ENCODE measurements at places on chromosomes 12 and 14.

GRCh38 chr14:20791597-20791996, 10.5 kb downstream of the RNASE6 start:
- no peak for DNase-seq

DNA sequence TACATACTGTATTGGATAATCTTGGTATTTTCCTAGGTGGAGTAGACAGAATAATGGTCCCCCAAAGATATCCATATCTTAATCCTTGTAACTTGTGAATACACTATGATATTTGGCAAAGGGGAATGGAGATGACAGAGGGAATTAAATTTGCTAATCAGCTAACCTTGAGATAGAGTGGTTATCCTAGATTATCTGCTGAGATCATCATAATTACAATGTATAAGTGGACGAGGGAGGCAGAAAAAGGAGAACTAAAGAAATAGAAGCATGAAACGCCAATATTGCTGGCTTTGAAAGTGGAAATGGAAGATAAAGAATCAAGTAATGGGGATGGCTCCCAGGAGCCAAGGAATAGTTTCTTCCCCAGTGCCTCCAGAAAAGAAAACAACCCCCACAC, 398.7 kb downstream of the NOVA1 start:
- no peak for DNase-seq

DNA sequence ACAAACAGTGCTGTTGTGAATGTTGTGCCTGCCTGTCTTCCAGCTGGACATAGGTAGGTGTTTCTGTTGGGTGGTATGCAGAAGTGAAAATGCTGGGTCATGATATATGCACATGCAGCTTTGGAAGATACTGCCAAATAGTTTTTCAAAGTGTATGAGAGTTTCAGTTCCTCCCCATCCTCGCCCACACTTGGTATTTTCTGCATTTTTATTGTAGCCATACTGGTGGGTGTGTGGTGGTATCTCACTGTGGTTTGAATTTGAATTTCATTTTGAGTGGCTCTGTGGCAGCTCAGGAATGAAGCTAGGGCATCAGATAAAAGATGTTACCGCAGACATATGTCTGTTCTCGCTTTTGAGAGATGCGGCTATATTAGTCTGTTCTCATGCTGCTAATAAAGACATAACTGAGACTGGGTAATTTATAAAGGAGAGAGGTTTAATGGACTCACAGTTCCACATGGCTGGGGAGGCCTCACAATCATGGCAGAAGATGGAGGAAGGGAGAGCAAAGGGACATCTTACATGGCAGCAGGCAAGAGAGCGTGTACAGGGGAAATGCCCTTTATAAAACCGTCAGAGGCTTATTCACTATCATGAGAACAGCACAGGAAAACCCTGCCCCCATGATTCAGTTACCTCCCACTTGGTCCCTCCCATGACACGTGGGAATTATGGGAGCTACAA, 183.1 kb downstream of the CAND1 start:
- no peak for DNase-seq

DNA sequence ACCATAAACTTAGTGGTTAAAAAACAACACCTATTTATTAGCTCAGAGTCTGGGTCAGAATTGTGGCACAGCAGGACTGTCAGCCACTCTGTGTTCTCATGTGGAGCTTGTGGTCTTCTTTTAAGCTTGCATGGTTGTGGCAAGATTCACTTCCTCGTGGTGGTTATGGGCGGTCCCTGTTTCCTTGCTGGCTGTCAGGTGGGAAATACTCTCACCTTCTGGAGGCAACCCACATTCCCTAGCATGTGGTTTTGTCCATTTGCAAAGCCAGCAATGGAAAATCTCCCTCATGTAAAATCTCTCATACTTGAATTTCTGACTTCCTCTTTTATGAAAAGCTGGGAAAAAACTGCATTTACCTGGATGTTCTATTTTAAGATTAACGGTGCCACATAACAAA, 229.8 kb downstream of the ALX1 start:
- no peak for DNase-seq

- DNase-seq: no peak
Observed at GRCh38 chr14:70897464-70897863, 9.8 kb upstream of the PCNX1 start.

GRCh38 chr12:89663577-89664357, 44.9 kb downstream of the ATP2B1 start:
- no peak for DNase-seq

GRCh38 chr14:63659726-63660125, 18.1 kb upstream of the WDR89 start:
- no peak for DNase-seq

- peak; percentile 43 for DNase-seq
Observed at GRCh38 chr12:53047221-53048032, 2.4 kb upstream of the TNS2 start.

- DNase-seq: no peak
Observed at GRCh38 chr12:124592481-124593160, 25.2 kb upstream of the NCOR2 start.

- DNase-seq: no peak
Observed at GRCh38 chr12:64082866-64083268, 139.2 kb downstream of the KICS2 start.

DNA sequence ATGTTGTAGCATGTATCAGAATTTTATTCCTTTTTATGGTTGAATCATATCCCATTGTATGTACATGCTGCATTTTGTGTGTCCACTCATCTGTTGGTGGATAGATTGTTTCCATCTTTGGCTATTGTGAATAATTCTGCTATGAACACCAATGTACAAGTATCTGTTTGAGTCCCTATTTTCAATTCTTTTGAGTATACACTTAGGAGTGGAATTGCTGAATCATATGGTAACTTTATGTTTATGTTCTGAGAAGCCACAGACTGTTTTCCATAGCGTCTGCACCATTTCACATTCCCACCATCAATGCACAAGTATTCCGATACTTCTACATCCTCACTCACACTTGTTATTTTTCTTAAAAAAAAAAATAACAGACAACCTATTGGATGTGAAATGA, 91.5 kb downstream of the ARF6 start:
- DNase-seq: no peak

GRCh38 chr14:99226687-99227086, 45.3 kb downstream of the BCL11B start:
- no peak for DNase-seq

- no peak for DNase-seq
Observed at GRCh38 chr12:24814379-24815113, 134.4 kb downstream of the BCAT1 start.

DNA sequence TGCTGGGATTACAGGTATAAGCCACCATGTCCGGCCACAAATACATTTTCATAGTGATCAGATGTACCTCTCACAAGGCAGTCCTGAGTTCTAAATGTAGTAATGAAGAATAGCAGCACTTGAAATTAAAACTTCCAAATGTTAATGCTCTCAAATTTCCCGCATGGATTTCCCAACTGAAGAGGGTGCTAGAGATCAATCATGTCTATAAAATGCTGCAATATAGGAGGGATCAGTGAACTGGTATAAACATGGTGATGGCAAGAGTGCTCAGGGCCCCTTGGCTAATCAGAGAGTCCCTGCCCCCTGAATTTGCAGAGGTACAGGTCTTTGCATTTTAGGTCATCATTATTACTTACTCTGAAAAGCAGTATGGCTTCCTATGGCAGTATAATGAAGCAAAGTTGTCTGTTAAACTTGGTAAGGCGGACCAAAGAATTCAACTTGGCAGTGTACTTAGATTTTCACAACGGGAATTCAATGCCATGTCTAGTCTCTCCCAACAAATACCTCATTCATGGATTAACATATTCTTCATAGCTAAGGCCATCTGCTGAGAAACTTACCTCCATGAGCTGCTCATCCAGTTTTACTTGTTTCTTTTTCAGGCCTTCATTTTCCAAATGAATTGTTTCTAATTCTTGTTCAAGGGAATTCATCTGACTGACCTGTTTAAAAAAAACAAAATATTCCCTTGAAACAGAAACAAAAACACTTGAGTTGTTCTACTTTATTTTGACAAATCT, 67.0 kb upstream of the SAV1 start:
- no peak for DNase-seq

DNA sequence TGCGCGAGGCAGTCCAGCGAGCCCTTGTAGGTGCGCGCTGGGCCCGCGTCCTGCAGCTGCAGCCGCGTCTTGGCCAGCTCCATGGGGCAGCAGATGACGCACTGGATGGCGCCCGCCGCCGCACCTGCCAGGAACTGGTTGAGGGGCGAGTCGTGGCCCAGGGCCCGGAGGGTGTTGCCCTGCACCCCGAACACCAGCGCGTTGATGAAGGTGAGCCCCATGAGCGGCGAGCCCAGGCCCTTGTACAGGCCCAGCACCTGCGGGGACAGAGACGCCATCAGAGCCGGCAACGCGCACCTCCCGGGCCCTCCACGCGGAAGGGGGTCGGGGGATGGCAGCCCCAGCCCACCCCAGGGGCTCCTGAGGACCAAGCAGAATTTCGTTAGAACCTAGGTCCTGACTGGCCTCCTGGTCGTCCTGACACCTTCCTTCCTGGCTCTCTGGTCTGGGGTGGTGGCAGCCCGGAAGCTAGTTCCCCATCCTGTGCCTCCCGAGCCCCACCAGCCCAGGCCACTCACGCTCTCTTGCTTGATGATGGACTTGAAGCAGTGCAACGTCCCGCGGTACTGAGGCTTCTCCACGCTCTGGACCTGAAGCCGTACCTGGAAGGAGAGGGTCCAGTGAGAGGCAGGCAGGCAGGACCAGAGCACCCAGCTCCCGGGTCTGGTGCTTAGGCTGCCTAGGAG, 13.3 kb downstream of the SLC25A29 start:
- no peak for DNase-seq

DNA sequence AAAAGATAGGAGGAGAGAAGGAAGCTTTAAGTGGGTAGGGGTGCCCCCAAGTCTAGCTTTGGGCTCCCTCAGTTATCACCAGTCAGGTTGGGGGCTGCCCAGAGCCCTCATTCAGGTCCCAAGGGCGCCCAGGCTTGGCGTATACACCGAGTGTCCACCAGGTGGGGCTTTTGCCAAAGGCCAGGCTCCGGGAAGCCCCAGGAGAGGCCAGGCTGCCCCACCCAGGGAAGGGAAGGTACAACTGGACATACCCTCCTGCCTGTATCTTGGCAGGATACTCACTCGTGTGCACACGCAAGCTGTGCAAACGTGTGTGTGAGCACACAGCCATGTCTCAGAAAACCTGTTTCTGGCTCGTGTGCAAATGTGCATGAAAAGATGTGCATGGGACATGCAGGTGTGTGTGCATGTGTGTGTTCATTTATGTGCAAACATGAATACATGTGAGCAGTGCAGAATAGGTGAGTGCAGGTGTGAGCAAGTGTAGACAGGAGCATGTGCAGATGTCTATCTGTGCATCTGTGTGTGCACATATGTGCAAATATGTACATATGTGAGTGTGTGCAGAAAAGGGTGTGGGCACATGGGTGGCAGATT, 103.9 kb upstream of the MYL2 start:
- DNase-seq: peak; percentile 7

GRCh38 chr12:94203796-94204195, 55.4 kb downstream of the PLXNC1 start:
- DNase-seq: no peak

GRCh38 chr12:56346675-56347074, 8.0 kb downstream of the IL23A start:
- no peak for DNase-seq

- no peak for DNase-seq
Observed at GRCh38 chr12:104536841-104537240, 80.1 kb downstream of the CHST11 start.

DNA sequence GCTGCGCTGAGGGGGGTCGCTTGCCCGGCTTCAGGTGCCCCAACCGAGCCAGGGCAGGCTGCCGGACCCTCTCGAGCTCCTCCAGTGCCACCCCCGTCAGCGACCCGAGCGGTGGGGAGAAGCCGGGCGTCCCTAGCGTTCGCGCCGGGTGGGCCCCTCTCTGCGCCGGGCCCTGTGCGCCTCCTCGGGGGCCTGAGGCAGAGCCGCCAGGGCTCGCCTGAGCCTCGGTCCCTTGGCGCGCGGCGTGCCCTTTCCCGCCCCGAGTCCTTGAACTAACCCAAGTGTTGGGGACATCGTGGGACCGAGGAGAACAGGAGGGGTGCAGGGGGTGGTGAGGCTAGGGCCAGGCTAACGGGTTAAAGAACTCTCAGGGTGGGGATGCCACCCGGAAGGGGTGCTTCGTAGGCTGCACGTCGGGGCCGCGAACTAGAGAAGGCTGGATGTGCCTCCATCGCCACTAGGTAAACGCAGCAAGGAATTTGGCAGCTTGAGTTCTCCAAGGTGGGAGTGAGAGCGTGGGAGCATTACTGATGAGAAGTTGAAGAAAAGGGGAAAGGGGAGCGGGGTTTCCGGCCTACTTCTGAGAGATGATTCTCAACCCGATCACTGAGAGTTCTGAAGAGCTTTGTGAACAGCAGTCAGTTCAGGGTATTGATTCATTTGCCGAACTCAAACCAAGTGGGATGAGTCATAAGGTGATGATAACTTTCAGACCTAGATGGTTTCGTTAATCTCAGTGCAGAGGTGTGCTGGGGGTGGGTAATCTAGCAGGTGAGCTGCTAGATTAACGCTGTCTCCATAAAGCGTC, 618 bp downstream of the RNF34 start:
- DNase-seq: peak; percentile 33

DNA sequence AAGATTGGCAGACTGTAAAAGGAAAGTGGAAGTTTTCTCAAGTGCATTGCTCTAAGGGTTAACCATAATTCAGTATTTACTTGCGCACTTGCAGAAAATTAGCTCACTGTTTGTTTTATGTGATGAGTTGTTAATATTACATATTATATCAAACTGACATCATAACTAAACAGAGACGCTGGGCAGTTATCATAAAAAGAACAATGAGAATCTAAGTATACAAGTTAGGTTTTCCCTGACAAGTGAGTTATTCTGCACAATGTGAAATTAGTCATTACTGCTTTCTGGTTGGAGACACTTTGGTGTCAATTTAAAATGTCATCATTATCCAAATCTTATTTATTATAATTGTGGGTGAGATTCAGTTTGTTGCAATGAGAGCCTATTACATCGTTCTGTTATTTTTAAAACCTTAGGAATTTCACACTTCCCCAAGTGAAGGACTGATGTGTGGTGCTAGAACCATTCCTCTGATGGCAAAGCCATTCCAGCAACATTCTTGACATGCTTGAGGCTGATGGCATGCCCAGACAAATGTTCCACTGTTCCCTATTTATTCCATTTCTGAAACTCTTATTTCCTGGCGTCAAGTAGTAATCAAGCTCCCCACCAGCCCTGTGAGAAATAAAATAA, 90.1 kb upstream of the FLRT2 start:
- DNase-seq: no peak

GRCh38 chr14:84959851-84960520, 570.0 kb upstream of the FLRT2 start:
- DNase-seq: no peak

DNA sequence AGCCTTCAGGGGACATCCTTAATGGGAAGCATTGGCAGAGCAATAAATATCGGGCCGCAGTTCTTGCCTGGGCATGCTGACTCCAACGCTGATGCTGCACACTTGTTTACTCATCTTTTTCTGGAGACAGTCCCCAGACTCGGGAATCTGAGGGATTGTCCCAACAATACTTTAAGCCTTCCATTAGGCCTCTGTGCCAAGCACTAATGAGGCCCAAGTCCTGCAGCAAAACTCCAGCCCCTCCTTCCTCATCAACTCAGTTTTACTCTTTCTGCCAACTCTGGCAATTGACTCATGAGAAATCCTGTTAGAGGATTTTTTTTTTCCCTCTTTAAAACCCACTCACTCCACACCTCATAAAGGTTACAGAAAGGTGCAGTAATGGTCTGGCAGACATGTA, 233.4 kb upstream of the PELI2 start:
- DNase-seq: no peak

GRCh38 chr12:124277394-124278241, 17.3 kb upstream of the RFLNA start:
- no peak for DNase-seq

GRCh38 chr12:11556682-11557081, 92.8 kb upstream of the ETV6 start:
- no peak for DNase-seq

All from activated CD4-positive, CD25-positive, alpha-beta regulatory T cell treated with anti-CD3 and anti-CD28 coated beads, Interleukin-2, amount 50 U/mL, for 16 hours (primary cell).